ENCODE measurements at places on chromosomes 4 and X.

DNA sequence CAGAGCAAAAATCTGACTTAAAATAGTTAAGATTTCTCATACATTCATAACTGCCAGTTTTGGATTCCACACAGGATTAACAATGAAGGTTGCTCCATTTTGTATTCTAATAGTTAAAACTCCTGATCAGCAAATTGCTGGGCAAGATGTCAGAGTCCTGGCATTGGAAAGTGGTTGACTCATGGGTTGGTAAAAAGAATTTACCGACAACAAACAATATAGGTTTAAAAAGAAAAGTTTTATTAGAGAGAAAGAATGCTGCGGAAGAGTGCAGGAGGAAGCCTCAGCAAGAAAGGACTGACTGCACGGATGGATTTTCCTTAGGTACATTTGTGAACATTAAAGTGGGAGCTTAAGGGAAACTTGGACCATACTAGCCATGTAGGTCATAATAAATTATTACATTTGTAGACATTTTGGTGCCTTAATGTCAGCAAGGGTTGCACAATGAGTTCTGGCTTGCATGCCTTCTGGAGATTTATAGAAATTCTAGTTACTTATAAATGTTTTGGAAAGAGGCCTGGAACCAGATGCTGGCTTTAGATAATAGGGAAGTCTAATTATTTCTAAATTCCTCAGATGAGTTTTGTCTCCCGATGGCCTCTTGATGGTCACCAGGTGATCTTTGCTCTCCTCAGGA lies 25.4 kb upstream of the IL2 start:
- no peak for DNase-seq

GRCh38 chrX:132365490-132365889 lies 123.3 kb downstream of the MBNL3 start:
- no peak for DNase-seq

- no peak for DNase-seq
These were observed 2.9 kb downstream of the KLHL15 start for GRCh38 chrX:24023972-24024669.

- no peak for DNase-seq
These were observed 132.5 kb downstream of the ARHGAP6 start for GRCh38 chrX:11533199-11533651.

- DNase-seq: no peak
These were observed 51.3 kb upstream of the MAP3K15 start for GRCh38 chrX:19566359-19567222.

- DNase-seq: no peak
These were observed 43.3 kb upstream of the PDGFC start for GRCh38 chr4:157014621-157015591.

GRCh38 chr4:40196724-40197281 lies at the start of gene RHOH:
RHOH (plus strand) TSS chr4:40197031; CDS start chr4:40243387, 46,356 bp downstream.
- DNase-seq: no peak

DNA sequence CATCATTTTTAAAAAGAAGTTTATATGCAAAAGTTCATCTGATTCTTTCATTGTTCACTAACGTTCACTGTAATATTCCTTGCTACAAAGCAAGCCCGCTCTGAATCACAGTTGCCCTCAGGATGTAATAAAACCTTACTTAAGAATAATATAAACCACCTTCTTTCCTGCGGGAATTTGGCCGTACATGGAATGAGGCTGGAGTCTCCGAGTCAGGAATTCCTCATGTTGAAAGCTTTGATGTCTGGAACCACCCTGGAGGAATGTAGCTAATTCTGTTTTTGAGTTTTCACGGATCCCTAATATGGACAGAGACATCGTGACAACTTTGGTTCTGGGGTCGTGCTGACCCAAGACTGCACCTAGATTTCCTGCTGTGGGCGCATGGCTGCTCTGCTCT lies 58.5 kb downstream of the CRLF2 start:
- DNase-seq: no peak

DNA sequence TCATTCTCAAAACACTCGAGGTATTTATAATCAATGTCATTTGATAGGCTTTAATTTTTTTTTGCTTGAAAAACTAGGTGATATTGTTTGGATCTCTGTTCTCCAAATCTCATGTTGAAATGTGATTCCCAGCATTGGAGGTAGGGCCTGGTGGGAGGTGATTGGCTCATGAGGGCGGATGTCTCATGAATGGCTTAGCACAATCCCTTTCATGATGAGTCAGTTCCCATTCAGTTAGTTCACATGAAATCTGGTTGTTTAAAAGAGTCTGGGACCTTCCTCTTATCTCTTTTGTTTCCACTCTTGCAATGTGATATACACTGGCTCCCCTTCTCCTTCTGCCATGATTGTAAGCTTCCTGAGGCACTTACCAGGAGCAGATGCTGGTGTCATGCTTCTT lies 638.7 kb downstream of the DMD start:
- no peak for DNase-seq

DNA sequence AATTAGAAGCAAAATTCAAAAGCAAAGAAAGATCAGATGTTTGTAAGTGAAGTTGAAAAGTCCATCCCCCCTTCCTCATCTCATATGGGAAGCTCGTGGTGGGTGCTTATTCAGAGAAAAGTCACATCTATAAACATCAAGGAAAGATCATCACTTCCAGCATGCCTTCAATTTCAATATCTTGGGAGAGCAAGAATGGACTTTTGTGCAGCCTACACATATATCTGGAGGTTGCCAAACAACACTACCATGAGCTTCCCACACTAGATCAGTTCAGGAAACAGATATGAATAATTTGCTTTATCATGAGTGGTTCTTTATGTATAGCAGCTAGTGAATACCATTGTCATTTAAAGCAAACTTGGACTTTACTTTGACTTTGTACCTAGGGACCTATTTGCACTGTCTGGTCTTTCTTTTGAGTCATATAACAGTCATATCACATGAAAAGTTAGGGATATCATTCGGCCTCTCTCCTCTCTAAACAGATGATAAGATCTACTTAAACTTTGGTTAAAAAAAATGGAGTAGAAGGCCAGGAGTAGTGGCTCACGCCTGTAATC lies 5.6 kb upstream of the TBL1X start:
- DNase-seq: no peak

GRCh38 chr4:9704551-9705332 lies 76.7 kb upstream of the DRD5 start:
- DNase-seq: no peak

- no peak for DNase-seq
These were observed 374.8 kb downstream of the PDGFC start for GRCh38 chr4:156596706-156597329.

DNA sequence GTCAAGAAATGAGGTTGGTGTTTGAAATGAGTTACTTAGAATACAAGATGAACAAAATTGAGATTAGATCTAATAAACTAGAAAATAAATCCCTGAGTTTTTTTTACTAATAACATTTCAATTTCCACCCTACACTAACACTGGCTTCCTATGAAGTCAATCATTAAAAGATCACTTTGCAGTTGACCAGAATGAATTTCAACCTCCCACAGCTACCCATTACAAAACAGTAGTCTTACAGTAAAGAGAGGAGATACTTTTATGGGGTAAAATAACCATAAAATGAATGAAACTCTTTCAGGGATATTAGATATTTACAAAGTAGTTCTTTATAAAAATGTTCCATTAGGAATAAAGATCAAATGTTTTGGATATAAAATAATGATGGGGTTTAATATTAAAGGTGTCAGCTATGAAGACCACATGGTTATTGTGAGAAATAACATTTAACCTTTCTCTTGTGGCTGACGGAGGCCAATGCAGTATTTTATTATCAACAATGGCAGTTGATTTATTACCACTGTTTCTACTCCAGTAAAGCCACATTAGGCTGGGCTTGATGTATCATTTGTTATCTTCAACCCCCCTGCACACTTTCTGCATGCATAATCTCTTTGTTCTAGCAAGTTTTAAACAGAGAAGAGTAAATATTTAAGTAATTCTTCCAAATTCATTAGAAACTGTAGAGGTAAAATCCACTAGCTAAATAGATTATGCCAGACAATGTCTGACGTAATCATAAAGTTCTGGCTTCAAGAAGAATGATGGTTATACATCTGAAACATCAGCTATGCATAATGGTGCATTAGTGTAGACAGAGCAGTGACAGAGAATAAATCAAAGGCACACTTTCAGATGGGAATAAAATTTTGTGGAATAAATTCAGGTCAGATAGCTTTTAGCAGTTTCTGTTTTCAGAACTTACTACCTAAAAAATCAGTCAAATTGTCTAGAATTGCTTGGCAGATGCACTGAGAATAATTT lies 516.6 kb downstream of the PCDH18 start:
- no peak for DNase-seq

GRCh38 chr4:57119054-57119651 lies 9.0 kb upstream of the IGFBP7 start:
- DNase-seq: no peak

DNA sequence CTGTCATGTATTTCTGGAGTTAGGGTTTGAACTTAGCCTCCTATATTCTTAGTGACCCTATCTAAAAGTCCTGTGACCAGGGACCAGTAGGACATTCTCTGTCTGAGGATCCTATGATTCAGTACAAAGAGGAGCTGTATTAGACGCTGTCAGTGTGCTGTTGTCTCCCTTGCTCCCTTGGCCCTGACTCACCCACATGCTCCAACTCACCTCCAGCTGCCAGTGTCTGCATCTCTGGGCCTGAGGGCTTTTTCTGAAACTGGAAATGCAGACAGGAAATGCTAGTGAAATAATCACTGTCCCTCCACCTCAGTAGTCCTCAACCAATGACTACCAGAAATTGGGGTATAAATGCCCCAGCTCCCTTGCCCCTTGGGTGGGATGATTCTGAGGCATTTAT lies 535.3 kb upstream of the RPS6KA3 start:
- no peak for DNase-seq

DNA sequence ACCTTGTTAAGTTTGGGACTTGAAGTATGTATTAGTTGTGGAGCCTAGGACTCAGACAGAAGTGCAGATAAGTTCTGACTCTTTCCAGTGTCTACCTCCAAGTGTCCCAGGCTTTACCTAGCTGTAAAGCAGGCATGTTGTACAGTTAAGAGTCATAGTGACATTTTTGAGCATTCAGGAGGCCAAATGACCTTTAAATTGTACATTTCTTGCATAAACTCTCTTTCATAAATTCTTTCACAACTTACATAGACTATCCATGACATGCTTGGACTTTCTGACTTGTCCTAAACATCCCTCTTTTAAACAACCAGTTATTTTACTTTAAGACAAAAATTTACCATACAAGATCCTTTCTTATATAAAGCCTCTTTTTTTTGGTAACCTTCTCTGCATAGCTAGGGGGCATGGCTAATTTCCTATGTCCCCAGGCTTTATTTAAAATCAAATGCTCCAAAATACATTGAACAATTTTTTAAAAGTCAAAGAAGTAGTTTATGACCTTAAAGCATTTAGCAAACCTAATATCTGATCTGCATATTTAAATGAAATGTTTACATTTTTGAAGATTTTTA lies 40.1 kb upstream of the UGT8 start:
- no peak for DNase-seq

DNA sequence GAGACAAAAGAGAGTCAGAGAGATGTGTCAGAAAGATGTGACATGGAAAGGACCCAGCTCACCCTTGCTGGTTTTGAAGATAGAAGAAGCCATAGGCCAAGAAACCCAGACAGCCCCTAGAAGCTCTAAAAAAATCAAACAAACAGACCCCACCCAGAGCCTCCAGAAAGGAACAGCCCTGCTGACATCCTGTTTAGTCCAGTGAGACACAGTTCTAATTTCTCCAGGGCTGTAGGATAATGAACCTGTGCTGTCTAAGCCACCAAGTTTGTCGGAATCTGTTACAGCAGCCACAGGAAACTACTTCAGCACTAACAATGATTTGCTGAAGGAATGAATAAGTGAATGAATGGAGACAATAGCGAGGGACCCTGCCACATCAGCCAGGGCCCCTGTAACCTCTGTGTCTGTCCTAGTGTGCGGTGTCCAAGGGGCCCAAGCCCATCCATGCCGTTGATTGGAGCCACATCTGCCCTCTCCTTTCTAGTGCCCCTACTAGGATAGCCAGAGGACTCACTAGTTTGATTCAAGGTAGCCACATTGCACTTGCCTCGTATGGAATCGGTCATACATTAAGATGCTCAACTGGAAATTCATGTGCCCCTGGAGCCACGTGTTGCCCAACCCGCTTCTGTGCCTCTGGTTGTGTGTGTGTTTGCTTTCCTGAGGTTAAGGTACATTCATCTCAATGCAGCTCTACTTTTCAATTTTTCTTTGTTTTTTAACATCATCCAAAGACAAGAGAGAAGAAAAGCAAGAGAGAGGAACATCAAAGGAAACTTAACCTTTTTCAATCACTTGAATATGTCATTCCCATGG lies 32.5 kb upstream of the SLC2A9 start:
- peak; percentile 42 for DNase-seq

DNA sequence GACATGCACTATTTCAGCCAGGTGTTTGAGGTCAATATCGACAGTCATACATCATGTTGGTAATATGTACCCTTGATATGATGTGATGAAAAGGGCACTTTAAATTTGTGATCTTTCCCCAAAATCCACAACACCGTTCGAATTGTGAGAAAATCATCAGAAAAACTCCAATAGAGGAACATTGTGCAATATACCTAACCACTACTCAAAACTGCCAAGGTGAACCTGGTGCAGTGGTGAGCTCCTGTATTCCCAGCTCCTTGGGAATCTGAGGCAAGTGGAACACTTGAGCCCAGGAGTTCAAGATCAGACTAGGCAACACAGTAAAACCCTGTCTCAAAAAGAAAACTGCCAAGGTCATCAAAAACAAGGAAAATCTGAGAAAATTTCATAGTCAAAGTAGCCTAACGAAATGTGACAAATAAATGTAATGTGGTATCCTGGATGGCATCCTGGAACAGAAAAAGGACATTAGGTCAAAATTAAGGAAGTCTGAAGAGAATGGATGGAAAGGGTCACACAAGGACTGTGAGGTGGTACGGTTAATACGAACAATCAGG lies 55.6 kb upstream of the LSM6 start:
- DNase-seq: no peak

- no peak for DNase-seq
These were observed 33.2 kb downstream of the TLL1 start for GRCh38 chr4:165906272-165906671.

DNA sequence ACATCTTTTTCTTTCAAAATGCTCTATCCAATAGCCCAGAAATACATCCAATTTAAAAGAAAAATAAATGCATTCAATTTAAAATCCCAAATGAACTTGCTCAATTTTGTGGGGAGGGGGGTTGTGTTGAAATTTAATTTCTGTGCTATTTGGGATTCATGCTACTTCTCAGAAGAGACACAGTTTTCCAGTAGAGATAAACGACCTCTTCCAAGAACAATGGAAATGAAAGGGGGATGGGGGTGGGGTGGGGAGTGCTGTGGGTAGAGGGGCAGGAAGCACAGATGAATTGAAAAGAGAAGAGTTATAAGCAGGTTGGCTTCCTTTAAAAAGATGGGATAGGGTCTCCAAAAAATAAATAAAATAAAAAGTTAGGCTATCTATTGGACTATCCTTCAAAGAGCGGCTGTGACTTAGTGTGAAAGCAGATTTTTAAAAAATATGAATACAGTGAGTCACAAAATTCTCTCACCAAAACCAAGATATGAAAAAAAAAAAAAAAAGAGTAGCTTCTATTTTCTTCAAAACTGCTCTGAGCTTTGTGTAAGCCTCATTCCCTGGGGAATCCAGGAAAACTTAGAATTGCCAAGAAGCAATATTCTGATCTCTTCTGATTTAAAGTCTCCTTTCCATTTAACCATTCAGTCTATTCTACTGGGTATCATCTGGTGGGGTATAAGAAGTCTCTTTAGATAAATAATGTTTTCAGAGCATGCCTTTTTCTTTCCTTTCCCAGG lies 324.3 kb downstream of the PTTG2 start:
- DNase-seq: no peak

All from vagina (tissue), 2 donors.